G401 (cell line): ENCODE measurements at places on chromosomes 11 and 22. TPM values are rescaled to one million over a fixed set of nuclear protein-coding genes. Genes with fewer than 3 reads are reported as not detected.

The TMEM45B gene
- not detected in 2 replicates for total RNA-seq

DNA sequence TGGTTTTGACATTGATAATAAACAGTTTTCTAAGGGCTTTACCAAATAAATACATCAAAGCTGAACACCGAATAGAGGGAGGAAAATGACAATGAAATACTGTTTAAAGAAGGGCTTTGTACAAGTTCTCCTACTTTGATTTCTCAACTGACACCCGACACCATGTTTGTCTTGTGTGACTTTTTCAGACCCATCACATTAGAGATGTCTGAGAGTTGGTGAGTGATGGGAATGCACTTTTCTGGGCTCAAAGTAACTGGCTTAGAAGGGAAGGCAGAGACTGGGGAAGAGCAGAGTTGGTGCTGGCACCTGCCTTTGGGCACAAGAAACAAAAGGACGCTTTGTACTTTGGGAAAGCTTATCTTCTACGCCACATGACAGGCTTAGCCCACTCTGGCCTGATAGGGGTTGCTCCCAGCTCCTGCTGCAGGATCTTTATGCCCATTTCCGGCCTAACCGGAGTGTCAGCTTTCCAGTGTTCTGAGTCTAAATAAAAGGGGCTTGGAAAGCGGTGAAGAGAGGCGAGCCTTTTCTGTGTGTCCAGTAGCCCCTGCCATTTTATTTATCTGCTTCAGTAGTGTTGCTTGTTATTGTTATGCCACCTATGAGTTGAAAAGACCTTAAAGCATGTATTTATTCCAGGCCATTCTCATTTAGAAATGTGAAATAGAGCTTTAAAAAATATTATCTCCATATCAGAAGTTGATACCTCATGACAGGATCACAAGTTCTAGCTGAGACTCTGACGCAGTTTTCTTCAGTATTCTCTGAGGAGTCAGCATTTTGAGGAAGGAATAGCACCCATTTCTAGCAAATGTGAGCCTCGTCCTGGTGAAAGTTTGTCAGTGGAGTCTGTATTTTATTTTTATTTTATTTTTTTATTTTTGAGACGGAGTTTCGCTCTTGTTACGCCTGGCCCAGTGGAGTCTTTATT is 24.2 kb downstream of the KREMEN1 start:
- DNase-seq: no peak

GRCh38 chr11:44463751-44464150 is 101.7 kb upstream of the CD82 start:
- no peak for DNase-seq

GRCh38 chr11:1515082-1516060 is 28.8 kb upstream of the MOB2 start:
- peak; percentile 80 for DNase-seq

GRCh38 chr11:61270354-61271076 is 24.6 kb downstream of the VWCE start:
- DNase-seq: no peak

GRCh38 chr11:116829525-116830183 is at the start of gene APOC3:
Gene APOC3, plus strand, starts transcription at chr11:116829907. Its CDS starts 676 bp downstream, at chr11:116830583.
- no peak for DNase-seq

DNA sequence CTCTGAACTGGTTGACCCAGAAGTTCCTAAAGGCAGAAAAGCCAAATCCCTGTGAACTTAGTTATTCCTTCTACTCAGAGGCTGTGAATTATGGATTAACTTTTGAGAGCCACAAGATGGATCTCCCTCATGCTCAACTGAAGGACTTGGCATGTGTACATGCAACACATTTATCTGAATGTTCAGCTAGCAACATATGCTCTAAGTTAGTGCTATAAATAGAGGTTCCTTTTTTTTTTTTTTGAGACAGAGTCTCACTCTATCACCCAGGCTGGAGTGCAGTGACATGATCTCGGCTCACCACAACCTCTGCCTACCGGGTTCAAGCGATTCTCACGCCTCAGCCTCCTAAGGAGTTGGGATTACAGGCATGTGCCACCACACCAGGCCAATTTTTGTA is 40.1 kb downstream of the EIF4ENIF1 start:
- DNase-seq: no peak

The SNAP29 gene
- total RNA-seq: 8.3 and 16.4 TPM in 2 replicates

DNA sequence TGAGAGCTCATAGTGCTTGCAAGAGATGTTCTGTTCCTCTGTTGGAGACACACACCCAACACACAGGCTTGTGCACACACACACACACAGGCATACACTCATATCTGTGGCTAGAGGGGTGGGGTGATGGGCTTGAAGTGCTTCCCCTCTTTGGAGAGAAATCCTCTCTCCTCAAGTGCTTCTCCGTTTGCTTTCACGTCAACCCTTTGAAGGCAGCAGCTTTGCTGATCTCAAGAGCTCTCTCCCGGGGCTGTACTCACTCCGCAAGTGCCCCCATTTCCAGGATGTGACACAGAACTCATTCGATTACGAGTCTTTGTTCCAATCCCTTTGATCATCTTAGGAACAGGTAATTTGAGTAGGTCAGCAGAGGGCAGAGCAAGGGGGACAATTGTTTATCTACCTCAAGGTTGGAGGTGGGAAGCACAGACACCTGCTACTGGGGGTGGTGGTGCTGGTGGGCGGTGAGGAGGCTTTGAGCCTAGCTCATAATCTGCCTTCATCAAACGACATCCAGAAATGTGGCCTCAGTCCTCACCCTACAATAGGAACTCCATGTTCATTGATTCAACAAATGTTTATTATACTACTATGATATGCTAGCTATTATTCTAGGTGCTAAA is 529.8 kb upstream of the CADM1 start:
- no peak for DNase-seq

GRCh38 chr11:66068923-66069714 is 953 bp upstream of the PACS1 start:
- peak; percentile 38 for DNase-seq

- DNase-seq: no peak
Observed at GRCh38 chr11:10683429-10683828, 10.1 kb downstream of the IRAG1 start.

- DNase-seq: no peak
Observed at GRCh38 chr11:2521733-2522630, 77.2 kb downstream of the KCNQ1 start.

The PRRG4 gene
- under 0.01 and 0.51 TPM in 2 replicates for total RNA-seq

DNA sequence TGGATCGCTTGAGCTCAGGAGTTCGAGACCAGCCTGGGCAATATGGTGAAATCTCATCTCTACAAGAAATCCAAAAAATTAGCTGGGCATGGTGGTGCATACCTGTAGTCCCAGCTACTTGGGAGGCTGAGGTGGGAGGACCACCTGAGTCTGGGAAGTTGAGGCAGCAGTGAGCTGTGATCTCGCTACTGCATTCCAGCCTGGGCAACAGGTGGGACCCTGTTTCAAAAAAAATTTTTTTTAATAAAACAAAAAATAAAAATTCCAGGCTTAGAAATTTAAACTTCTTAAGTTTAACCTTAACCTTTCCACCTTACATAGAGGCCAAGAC is 21.2 kb downstream of the CLMP start:
- DNase-seq: no peak

DNA sequence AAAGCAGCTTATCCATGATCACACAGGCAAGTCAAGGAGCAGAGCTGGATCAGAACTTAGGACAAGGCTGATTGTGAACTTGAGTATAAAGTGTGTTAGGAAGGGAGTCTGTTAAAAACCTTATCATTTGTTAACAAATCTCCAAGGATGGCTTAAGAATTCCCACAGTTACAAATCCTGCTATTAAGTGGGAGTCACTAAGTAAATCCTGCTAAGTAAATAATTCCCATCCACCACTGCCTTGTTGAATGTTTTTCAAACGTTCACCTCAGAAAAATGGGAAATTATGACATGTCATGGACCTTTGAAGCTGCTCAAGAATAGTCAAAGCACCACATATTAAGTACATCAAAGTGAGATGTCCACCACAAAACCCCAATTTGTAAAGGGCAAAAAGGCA is 88.7 kb downstream of the FAM168A start:
- no peak for DNase-seq
